ENCODE measurements at places on chromosomes 7 and 10. TPM values are rescaled to one million over a fixed set of nuclear protein-coding genes. Genes with fewer than 3 reads are reported as not detected.

DNA sequence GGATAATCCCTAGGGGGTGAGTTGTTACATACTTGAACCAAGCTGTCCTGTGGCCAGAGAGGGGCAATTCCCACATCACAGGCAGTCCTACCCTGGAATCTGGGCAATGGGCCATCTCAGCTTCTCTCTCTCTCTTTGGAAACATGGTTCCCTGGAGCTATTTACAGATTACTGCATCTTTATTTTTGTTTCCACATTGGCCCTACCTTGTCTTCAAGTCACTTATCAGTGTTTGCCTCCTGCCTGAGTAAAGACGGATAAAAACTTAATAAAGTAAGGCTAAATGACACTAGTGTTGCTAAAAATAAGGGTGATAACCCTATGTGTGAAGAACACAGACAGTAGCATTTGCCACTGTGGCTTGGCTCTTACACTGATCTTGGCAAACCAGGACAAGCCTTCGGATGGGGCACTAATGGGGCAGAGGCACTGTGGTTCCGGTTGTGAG, 228.2 kb downstream of the GFRA1 start:
- DNase-seq = peak; percentile 59

GRCh38 chr10:16470747-16471146, 33.9 kb downstream of the PTER start:
- DNase-seq = no peak

GRCh38 chr7:78438433-78438832, 639.9 kb downstream of the PHTF2 start:
- DNase-seq = no peak

The MCM10 gene
- 27.8 TPM for total RNA-seq

GRCh38 chr7:33299425-33299824, 170.1 kb downstream of the BBS9 start:
- DNase-seq = no peak

- DNase-seq = no peak
Observed at GRCh38 chr7:4807598-4808016, 32.2 kb downstream of the AP5Z1 start.

- DNase-seq = peak; percentile 24
Observed at GRCh38 chr7:150962553-150963399, 15.3 kb downstream of the KCNH2 start.

- DNase-seq = no peak
Observed at GRCh38 chr10:93851169-93851568, 42.6 kb upstream of the SLC35G1 start.

The CRTAC1 gene
- not detected for total RNA-seq

- DNase-seq = no peak
Observed at GRCh38 chr10:117266400-117266799, 25.5 kb downstream of the SLC18A2 start.

DNA sequence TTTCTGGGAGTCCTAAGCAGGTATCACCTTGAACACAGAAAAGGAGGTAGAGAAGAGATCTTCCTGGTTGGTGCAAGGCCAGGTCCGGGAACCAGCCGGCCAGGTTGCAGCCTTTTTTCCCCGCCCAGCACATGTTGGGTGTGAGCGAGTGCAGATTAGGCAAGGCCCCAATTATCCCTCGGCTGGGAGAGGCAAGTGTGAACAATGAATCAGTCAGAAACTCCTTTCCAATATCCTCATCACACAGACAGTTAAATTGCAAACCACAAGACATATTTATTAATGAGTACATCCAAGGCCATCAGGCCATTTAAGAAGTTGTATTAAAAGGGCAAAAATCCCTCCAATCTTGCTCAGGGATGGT, 115.0 kb upstream of the AFAP1L2 start:
- peak; percentile 21 for DNase-seq

The LOXL4 gene
- not detected for total RNA-seq

DNA sequence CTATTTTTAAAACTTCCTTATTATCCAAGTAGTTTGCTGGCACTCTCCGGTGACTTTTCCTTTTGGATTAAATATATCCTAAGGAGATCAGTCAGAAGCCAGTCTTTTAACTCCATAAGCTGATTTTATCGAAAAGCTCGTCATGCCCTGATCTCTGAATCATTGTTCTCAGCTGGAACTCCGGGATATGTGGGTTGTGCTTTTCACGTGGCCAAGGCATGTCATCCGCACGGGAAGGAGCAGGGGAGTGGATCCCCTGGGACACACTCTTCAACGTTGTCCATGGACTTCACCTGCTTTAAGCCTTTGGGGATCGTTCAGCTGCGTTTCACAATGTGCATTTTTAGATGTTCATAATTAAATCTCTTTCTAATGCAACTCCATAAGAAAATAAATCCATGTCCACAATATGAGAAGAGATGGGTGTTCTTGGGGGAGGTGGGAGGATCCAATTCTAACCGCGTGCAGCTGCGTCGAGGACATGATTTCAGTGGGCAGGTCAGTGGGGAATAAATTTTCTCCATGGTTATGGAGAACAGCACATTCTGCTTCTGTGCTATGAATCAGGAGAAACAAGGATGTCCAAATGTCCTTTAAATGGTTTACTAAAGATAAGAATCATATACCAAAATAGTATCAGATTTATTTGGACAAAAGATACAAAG, 229.5 kb upstream of the ADARB2 start:
- no peak for DNase-seq

- no peak for DNase-seq
Observed at GRCh38 chr7:18675579-18675978, 180.0 kb downstream of the HDAC9 start.

- no peak for DNase-seq
Observed at GRCh38 chr10:76995023-76995422, 642.6 kb downstream of the KCNMA1 start.

The SMKR1 gene
- total RNA-seq = 0.56 TPM
